ENCODE measurements at places on chromosomes 2 and 18.

DNA sequence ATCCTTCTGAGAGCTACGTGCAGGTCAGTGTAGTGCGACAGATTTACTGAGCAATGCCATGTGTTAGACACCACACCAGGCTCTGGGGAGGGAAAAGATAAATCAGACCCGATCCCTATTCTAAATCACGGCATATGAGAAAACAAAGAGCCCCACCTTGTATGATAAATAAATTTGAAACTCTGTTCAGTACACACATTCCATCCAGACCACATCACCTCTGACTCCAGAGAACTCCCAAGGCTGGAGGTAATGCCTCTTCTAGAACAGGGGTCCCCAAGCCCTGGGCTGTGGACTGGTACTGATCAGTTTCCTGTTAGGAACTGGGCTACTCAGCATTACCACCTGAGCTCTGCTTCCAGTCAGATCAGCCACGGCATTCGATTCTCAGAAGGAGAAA, 77.3 kb downstream of the QPCT start:
- no peak for DNase-seq

- DNase-seq, result no peak
These were observed 65.0 kb downstream of the LINC00305 start for GRCh38 chr18:64083916-64084315.

DNA sequence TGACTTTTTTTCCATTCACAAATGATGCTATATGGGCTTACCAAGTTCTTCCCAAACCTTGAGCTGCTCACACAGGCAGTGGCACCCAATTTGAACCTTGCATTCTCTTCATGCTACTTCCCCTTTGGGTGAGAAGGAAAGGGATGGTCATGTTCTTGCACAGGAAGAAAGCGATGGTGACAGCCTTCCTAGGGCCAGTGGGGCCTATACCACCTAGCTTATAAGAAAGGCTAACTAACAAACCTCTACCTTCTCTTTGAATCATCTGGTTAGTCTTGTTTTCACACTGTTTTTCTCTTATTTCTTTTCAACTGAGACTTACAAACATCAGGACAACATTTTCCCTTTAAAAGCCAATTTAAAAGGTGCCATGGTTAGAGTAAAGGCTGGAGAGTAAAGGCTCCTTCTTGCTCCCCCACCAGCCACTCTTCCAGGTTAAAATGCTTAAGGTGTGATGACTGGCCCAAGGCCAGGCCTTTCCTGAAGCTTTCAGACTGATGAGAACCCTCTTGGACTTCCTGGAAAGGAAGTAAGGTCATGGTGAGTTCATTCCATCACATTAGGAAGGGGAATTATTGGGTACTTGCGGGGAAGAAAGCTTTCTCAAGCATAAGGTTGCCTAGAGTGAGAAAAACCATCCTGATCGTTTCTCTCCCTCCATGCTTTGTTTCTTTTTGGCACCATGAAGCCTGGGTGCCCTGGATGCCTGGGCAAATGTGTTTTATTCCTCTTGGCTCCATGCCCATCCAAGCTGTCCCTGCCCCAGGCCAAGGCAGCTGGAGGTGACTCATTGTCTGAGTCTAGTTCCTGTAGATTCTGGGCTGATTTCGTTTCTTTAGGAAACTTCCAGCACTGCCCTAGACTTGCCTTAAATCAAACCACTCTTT, 41.4 kb upstream of the ITGB6 start:
- DNase-seq, result no peak

DNA sequence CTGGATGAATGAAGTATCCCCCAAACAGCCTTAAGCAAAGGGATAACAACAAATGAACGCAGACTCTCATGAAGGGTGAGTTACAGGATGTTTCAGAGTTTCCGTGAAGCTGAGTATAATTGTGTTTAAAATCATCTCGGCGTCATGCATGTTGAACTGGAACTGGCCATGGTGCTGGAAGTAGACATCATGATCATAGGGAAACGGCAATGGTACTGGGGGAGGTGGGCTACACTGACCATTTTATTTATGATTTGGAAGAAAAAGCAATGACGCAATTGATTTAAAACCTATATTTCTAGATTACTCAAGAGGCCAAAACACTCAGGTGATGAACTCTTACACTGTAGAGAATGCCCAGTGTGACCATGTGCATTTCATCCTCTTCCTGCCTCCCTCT, 387.9 kb upstream of the MYT1L start:
- no peak for DNase-seq

DNA sequence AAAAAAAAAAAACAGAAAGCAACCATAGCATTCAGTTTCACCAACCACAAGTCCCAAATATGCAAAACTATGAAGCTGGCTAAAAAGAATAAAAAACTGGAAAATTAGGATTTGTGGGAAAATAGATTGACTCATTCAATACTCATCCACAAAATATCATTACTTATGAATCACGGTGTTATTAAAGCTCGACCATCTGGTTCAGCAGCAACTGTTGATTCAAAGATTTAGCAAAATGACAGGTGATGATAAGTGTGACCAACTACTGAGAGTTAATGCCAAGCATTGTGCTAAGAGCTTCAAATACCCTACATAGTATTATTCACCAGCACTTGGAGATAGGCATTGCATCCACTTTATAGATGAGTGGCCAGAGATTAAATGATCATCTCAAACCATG, 26.2 kb upstream of the XDH start:
- no peak for DNase-seq

DNA sequence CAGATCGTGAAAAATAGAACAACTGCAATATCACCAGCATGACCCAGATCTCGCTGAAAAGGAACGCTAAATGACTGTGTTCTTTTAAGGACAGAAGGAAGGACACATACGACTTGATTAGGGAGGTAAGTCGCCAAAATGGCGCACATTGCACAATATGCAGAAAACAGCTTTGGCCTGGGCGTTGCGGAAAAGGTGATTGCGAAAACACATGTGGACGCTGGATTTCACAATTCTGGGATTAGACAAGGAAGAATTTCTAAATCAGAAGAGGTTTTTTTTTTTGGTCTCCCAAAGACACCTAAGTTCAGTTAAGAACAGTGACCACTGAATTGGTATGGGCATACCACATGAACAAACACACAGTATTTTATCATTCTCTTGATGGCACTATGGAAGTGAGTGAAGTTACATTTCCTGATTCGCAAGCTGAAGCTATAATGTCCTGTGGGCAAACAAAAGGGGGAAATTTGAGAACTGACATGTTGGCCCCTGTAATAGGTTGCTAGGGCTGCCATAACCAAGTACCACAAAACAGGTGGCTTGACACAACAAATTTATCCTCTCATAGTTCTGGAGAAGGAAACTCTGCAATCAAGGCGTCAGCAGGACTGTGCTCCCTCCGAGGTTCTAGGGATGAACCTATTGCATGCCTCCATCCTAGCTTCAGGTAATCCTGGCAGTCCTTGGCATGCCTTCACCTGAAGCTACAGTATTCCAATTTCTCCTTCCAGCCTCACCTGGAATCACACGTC, 25.8 kb upstream of the ERICH2 start:
- no peak for DNase-seq

DNA sequence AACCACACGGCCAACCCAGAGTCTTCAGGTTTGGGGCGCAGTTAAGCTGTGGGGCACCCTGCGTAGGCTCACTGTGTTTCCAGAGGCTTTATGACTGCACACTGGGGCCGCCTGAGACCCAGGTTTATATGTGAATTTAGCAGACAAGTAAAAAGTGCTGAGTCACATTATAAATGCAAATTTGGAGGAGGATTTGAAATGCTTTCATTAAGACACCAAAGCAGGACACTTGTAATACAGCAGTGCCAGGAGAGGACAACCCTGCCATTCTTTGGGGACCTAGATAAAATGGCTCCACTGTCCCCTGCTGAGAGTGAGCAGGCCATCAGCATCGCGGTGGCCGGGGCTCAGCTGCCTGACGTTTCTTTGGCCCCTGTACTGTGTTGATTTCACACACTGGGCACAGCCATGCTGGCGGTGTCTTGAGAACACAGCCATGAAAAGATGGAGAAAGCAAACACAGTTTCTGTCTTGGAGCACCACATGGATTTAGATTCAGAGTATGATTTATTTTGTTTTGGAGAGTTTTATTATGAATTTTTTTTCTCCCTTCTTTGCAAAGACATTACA, 10.2 kb downstream of the ACKR3 start:
- no peak for DNase-seq

DNA sequence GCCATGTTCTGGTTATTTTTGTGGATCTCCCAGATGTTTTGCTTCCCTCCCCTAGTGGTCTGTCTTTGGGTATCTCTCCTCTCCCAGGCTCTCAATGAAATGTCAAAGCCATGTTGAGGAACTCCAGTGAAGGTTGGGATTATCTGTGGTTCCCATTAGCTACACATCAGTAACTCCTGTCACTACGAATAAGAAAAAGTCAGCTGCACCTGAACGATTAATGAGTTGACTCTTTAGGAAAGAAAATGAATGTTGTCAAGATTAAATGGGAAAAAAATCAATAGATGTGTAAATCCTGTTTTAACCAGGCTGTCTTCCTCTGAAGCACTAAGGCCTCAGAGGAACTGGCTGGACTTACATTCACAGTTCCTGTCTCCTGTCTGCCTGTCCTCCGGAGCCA, 94.0 kb upstream of the DAPL1 start:
- DNase-seq, result no peak

GRCh38 chr2:100592226-100592625, 29.4 kb downstream of the PDCL3 start:
- DNase-seq, result no peak

DNA sequence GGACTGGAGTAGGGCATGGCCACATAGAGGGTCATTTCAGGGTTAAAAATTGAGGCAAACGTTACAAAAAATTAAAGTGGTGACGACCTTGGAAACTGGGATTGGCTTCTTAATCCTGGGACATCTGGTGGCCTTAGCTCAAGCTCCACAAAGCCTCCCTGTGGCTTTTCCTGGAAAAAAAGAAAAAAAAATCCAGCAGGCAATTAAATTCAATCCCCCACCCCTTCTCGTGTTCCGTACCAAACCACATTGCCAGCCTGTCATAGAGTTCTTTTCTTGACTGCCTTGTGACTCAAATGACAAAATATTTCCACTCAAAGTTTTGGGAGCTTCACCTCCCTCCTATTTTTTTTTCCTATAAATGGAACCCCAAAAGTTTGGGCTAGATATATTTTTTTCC, 195.6 kb downstream of the HRH4 start:
- no peak for DNase-seq

- no peak for DNase-seq
These were observed 9.9 kb downstream of the PTPN4 start for GRCh38 chr2:119769645-119770044.

DNA sequence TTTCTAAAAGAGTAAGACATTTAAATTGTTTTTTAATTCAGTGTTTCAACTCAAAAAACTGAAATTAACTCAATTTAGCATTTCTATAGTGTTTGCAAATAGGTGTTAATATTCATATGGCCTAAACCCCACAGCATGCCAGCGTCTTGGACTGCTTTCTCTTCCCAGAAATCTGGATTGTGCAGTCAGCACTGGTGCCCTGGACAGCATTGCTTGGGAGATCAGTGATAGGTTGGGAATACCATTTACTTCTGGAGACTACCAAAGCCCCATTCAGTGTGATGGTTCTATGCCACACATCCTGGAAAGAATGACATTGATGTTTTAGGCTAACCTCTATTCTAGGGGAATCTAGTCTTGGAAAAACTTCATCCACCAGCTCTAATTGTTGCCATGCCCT, 455.0 kb upstream of the KLHL29 start:
- no peak for DNase-seq

DNA sequence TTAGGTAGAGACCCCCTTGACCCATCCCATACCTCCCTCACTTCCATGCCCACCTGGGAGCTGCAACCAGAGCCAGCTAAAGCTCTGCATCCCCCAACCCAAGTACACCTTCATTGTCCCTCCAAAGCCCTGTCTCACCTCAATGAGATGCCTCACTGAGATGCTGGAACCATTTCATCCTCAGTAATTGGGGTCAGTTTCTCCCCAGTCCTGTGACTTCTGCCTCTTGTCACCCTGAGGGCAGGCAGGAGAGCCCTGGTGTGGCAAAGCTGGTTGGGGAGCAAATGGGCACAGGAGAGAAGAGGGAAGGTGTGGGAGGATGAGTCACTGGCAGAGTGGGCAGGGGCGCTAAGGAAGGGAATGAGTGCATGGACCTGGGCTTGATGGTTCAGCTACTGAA, 27.9 kb upstream of the NT5DC4 start:
- no peak for DNase-seq

DNA sequence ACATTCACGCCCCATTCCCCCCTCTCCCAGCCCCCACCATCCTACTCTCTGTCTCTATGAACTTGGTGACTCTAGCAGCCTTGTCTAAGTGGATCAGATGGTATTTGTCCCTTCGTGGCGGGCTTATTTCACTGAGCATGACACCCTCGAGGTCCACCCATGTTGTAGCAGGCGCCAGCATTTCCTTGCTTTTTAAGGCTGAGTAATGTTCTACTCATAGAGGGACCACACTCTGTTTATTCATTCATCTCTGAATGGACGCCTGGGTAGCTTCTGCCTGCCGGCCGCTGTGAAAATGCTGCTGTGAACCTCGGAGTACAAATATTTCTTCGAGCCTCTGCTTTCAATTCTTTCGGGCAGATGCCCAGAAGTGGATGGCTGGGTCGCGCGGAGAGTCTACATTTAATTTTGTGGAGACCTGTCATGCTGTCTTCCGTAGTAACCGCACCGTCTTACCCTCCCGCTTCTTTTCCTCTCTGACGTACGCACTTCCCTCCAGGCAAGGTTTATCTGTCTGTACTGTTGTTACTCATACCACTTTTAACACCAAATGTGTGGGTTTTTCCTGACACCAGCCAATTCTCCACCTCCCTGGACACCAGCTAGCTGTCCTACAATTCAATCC, 5.6 kb downstream of the CROCC2 start:
- DNase-seq, result no peak

DNA sequence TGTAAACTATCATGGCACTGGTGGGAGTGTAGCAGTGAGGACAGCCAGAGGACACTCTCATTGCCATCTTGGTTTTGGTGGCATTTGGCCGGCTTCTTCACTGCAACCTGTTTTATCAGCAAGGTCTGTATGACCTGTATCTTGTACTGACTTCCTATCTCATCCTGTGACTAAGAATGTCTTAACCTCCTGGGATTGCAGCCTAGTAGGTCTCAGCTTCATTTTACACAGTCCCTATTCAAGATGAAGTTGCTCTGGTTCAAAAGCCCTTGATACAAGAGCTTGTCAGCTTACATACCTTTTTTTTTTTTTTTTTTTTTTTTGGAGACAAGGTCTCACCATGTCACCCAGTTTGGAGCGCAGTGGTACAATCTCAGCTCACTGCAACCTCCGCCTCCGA, 110.9 kb downstream of the METTL8 start:
- DNase-seq, result no peak

DNA sequence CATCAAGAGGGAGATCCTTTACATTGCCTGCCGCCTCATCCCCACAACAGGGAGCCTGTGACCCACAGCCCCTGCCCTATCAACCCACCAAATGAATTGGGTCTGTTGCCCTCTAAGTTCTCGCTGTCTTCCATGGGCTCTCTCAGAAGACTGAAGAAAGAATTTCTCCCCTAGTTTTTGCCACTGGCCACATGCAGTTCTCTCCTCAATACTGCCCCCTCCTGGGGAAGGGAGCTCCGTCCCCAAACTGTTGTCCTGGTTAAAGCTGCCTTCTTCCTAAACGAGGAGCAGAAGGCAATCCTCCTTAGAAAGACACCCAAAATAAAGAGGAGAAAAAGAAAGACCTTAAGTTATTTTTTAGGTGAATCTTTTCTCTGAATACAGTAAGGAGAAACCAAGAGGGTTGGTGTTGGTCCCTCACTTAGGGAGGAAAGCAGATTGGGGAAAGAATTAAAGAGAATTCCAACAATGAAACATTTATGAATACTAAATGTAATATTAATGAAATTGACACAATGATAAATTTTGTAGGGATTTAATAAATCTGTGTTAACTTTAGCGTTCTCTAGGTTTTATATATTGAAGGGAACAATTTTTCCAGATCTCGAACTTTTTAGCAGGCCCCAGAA, 31.1 kb upstream of the SATB2 start:
- no peak for DNase-seq

- DNase-seq, result no peak
These were observed 13.8 kb downstream of the RRM2 start for GRCh38 chr2:10136101-10136934.

Measured in stimulated activated CD4-positive, alpha-beta T cell treated with anti-CD3 and anti-CD28 coated beads, Interleukin-15, amount 100 ng/mL, for 1 hour (primary cell).